ENCODE measurements at places on chromosomes 12 and 14. TPM values are rescaled to one million over a fixed set of nuclear protein-coding genes. Genes with fewer than 3 reads are reported as not detected.

Gene ZDHHC22
- not detected for total RNA-seq

Gene CCDC91
- 45.9 TPM for total RNA-seq

Gene KRT79
- total RNA-seq = not detected

Gene MAX
- 50.5 TPM for total RNA-seq

Gene DDX47
- total RNA-seq = 60.0 TPM

Gene AICDA
- 0.96 TPM for total RNA-seq

- no peak for DNase-seq
Measured at GRCh38 chr14:58796242-58797009, 158.7 kb downstream of the DACT1 start.

- no peak for DNase-seq
Measured at GRCh38 chr12:57456145-57456700, 1.1 kb downstream of the INHBE start.

GRCh38 chr12:88448337-88448915 is 131.8 kb downstream of the KITLG start:
- DNase-seq = no peak
